Fibroblast of skin of left biceps (primary cell): ENCODE measurements at places on chromosomes 3 and 15.

GRCh38 chr3:150170852-150171520 is 200.3 kb upstream of the PFN2 start:
- no peak for DNase-seq

- DNase-seq, result peak; percentile 20
Measured at GRCh38 chr15:69014454-69014853, at the start of gene NOX5. Gene NOX5 (plus strand): TSS chr15:69014695. CDS start chr15:69014736, 41 bp downstream.

DNA sequence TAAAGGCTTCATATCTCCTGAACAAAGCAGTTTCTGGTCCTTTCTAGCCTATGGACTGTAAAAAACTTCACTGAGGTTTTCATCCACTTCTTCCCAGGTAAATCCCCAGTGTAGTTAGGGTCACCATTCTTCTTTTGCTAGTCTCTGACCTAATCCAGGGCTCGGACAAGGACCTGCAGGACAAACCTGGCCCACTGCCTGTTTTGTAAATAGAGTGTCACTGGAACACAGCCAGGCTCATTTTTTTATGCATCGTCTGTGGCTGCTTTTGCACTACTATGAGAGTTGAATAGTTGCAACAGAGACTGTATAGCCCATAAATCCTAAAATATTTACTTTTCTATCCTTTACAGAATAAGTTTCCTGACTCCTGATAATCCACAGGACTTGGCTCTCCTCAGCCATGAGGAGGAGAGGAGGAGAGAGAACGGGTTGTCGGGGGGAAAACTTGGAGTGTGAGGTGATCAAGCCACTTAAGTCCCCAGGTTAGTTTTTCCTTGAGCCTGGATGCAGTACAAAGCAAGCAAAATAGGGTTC is 29.0 kb downstream of the CCR3 start:
- no peak for DNase-seq

DNA sequence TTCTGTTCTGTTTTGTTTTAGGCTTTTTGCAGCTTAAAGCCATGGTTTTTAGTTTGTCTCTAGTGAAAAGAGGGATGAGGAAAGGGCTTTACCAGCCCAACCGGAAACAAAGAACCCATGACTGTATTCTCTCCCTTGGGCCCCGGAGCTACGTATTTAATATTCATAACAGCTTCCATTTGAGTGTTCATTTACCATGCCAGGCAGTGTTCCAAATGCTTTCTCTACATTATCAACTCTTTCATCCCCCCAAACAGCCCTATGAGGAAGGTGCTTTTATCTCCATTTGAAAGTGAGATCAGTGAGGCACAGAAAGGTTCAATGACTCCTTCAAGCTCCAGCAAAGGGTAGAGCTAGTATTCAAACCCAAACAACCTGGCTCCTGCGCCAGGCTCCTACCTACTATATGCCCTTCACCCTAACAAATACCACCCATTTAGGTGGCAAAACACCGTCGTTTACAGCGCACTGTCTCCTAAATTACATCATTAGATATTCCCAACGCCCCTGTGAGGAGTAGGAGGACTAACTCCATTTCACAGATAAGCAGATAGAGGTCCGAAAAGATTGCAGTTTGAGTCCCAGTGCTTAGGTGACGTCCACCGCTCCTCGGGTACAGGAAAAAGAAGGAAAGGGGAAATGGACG is 27.9 kb downstream of the GTPBP8 start:
- no peak for DNase-seq

DNA sequence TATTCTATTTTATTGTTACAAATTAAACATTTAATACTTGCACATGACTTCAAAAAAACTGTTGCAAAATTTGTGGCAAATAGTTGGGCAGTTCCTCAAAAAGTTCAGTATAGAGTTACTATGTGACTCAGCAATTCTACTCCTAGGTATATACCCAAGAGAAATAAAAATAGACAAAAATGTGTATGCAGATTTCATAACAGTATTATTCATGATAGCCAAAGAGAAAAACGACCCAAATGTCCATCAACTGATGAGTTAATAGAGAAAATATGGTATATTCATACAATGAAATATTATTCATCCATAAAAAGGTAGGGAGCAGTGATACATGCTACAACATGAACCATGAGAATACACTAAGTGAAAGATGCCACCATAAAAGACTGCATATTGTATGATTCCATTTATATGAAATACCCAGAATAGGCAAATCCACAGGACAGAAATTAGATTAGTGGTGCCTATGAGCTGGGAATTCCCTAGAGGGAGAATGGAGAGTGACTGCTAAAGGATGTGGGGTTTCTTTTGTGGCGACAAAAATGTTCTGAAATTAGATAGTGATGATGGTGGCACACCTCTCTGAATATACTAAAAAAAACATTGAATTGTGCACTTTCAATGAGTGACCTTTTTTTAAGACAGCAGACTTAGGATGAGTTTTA is 31.6 kb upstream of the CLASP2 start:
- peak; percentile 24 for DNase-seq

GRCh38 chr3:169552533-169552932 is 111.0 kb downstream of the MECOM start:
- no peak for DNase-seq

DNA sequence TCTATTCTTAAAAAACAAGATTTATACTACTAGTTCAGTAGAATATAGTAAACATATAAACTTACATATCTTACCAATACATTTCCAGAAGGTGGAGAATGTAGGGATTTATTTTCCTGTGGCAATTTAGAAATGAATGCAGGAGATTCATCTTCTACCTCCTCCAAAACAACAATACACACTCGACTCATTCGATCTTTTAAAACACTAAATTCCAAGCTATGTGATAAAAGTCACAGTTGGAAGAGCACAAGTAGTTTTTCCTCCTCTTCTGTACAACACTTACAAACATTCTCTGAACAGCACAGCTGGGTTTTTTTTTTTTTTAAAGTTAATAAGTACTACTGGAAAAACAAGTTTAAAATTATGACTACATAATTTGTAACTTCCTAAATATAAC is 1.4 kb downstream of the ANKRD28 start:
- DNase-seq, result no peak

- no peak for DNase-seq
Measured at GRCh38 chr15:33055962-33056361, 138.6 kb downstream of the FMN1 start.

DNA sequence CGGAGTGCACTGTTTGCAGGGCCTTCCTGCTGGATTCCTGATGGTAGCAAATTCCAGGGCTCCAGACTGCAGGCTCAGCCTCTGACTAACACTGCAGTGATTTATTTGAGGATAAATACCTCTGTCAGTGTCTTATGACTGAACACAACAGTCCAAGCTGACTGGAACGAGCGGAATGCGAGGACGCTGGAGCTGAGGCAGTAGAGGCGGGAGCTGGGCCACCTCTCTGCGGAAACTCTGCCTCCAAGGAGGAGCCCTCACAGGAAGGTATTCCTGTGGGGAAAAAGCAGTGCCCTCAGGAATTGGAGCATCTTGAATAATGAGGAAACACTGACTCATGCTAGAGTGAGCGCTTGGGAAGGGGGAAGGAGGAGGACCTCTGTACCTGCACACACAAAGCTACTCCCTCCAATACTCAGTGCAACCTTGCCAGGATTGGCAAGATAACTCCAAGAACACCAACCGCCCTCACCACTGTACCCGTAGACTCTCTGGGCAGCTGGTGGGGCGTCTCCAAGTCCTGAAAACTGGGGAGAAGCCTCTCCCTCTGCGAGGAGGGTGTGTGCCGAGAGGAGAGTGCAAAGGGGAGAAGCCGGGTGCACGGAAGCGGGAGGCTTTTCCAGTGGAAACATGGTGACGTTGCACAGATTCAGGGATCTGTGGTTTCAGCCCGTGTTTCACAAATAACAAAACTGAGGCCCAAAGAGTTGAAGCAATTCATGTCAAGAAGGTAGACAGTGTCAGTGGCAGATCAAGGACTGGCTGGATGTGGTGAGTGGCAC is 43.0 kb downstream of the VGLL4 start:
- DNase-seq, result peak; percentile 99

GRCh38 chr15:56371495-56372147 is 6.4 kb downstream of the TEX9 start:
- DNase-seq, result no peak

DNA sequence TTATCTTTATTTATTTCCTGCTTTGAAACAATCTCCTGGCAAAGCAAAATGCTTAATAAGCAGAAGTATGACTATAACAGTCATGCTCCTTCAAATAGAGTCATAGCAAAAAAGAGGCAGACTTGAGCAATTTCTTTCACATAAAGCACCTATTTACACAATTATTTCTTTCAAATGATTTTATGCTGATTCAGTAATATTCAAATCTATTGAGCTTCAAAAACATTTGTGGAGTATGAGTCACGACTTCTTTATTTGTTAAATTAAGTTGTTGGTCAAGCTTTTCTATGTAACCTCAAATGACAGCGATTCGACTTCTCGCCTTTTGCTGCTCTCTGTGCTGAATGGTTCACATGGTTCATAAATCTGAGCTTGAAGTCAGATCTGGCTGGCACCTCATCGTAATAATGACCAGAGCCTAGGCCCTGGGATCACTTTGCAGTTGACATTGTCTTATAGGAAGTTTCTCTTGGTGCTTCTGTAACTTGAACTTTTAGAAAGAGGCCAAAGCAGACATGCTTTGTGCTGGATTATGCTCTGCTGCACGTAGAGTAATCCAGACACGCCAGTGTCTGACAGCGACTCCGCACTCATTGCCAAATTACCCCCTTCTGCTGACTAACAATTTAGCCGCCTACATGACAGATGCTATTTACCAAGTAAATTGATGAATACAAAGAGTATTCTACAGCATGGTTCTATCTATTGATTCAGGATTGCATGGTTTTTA is 139.0 kb downstream of the MCTP2 start:
- DNase-seq, result no peak

- no peak for DNase-seq
Measured at GRCh38 chr3:155690921-155691320, 54.0 kb downstream of the PLCH1 start.

DNA sequence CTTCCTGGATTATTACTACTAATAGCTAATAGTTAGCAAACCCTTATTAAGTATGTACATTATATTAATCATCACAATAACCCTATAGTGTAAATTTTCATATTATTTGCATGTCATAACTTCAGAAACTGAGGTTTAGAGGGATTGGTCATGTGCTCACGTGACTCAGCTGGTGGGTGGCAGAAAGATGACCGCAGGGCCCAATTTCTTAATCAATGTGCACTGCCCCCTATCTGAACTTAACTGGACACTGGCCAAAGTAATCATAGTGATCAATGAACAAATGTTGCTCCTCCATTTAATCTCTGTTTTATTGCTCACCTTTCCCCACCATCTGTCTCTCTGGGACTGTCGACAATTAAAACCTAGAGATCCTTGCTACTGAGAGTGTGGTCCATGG is 52.2 kb downstream of the PLD1 start:
- no peak for DNase-seq

DNA sequence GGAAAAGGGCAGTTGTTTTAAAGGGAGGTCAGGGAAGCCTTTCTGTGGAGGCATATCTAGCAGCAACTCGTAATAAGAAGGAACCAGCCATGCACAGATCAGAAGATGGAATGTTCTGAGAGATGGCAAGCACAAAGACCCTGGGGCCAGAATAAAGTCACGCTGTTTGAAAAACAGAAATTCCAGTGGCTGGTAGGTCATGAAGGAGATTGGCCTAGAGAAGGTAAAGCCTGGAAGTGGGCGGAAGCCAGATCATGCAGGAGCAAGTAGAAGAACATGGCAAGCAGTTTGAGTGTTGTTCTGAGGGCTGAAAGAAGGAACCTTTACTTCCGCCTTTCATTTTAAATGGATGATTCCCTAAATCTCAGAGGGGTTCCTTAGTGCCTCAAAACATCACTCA is 208.1 kb upstream of the PPP2R3A start:
- no peak for DNase-seq

GRCh38 chr3:101938262-101938847 is 89.0 kb downstream of the NFKBIZ start:
- no peak for DNase-seq

DNA sequence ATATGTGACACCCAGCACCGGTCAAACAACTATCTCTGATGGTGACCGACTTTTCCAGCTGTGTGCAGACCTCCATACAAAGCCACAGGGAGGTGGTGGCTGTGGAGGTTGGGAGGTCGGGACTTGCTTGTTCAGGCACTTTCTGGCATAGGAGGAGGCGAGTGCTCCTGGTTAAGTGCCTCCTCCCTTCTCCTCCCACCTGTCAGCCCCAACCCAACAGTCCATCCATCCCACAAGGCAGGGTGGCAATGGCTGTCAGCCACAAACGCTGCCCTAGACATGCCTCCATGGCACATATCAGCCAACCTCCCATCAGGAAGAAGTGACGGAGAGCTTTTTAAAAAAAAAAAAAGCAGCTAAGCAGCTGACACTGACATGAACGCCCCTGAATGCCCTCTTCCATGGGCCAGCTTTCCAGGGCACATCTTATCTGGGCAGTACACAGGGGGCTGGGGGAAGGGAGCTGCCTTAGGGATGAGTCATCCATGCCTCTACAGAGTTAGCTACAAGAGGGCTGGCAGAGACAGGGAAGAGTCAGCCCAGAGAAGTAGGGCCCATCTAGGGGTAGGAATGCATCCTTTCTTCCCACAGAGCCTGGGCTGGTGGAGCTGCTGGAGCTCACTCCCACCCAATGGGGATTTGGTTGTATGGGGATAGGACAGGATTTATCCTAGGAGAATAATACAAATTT is 41.2 kb downstream of the CCDC12 start:
- peak; percentile 84 for DNase-seq

DNA sequence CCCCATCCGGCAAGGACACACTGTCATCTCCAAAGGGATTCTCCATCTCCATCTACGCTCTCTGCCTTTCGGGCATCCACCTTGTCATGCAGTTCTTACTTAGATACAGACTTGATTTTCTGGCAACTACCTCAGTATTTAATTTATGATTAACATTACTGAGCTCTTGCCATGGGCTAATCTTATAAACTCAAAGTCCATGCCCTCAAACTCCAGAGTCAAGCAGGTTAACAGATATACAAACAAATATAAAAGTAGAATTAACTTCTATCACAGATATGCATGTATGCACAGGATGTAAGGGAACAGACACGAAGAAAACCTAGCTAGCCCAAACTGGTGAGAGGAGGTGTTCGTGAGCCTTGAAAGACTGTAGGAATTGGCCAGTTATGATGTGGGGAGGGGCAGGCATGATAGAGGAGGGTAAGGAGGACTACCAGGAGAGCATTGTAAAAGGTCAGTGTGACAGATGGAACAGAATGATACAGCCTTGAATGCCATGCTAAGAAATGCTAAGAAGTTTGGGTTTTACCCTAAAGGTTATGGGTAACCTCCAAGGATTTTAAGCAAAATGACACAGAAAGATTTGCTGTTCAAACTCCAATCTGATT is 334.3 kb downstream of the ULK4 start:
- no peak for DNase-seq

- DNase-seq, result no peak
Measured at GRCh38 chr3:192847941-192848340, 69.7 kb downstream of the MB21D2 start.

- no peak for DNase-seq
Measured at GRCh38 chr3:192237992-192238608, 489.2 kb downstream of the FGF12 start.

- no peak for DNase-seq
Measured at GRCh38 chr15:69750253-69750652, 297.6 kb downstream of the RPLP1 start.
